ENCODE measurements at places on chromosomes 1 and 21.

DNA sequence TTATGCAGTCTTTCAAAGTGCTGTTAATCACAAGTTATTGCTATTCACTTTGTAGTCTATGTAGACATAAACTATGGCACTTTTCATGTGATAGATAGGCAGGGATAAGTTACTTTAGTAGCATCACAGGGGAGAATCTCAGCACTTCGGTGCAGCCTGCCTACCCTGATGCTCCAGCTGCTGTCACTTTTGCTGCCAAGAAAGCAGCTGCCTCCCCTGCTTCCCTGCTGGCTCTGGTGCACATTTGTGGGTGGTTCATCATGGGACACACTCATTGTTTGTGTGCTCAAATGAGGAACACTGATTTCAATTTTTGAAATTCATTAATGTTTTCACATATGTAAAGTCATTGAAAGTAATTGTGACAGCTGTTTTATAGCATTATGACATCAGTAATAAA, 272.6 kb downstream of the S1PR1 start:
- DNase-seq, result no peak

GRCh38 chr1:37560401-37561132, 3.8 kb downstream of the DNALI1 start:
- DNase-seq, result no peak

- DNase-seq, result no peak
Observed at GRCh38 chr1:56389813-56390212, 189.6 kb downstream of the PLPP3 start.

DNA sequence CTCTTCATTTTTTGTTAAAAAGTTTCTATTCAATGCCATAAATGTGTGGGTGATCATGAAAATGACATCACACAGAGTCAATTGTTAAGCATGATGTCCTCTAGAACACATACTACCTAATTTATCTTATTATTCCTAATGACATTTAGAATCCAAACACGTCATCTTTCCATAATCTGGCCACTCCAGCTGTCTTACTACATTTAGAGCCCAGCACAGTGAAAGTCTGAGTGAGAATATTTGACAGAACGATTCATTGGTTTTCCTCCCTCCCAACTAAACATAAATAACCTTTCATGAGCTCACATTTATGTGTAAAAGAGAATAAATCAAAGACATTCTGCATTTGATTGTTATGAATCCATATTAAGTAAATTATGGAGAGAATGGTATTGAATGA, 160.7 kb downstream of the OLFM3 start:
- no peak for DNase-seq

All from central memory CD4-positive, alpha-beta T cell (primary cell).